H1 (cell line): ENCODE measurements at places on chromosomes 2 and 18. TPM values are rescaled to one million over a fixed set of nuclear protein-coding genes. Genes with fewer than 3 reads are reported as not detected.

The SPP2 gene
- not detected in 2 replicates for total RNA-seq

The IL1RN gene
- total RNA-seq = not detected in 2 replicates

The LRP1B gene
- total RNA-seq = 0.04 TPM in 1 of 2 replicates, not detected in the other

The SOCS6 gene
- 20.7 and 22.9 TPM in 2 replicates for total RNA-seq

The CXCR2 gene
- 0.63 and 1.6 TPM in 2 replicates for total RNA-seq

The RHOB gene
- 9.5 and 13.5 TPM in 2 replicates for total RNA-seq

The MRPS5 gene
- total RNA-seq = 52.8 and 53.0 TPM in 2 replicates

The SP140 gene
- 1.3 and 1.7 TPM in 2 replicates for total RNA-seq

The ESPNL gene
- 1.3 and 1.8 TPM in 2 replicates for total RNA-seq

The FAM110C gene
- 13.2 and 15.4 TPM in 2 replicates for total RNA-seq

The RBM44 gene
- total RNA-seq = 0.21 and 0.43 TPM in 2 replicates

The LIMS2 gene
- total RNA-seq = 4.8 and 4.9 TPM in 2 replicates

The BARD1 gene
- 29.8 and 32.3 TPM in 2 replicates for total RNA-seq

The ACMSD gene
- total RNA-seq = not detected in 2 replicates

The TANC1 gene
- total RNA-seq = 7.6 and 7.8 TPM in 2 replicates

The TUBA3E gene
- not detected in 2 replicates for total RNA-seq

The AGXT gene
- not detected in 2 replicates for total RNA-seq

The PRSS56 gene
- total RNA-seq = not detected in 2 replicates

The COLEC12 gene
- total RNA-seq = 2.2 and 2.3 TPM in 2 replicates

The NOSTRIN gene
- not detected in 2 replicates for total RNA-seq

The SULT1C4 gene
- 2.1 and 2.9 TPM in 2 replicates for total RNA-seq

The LRRTM1 gene
- 1.1 and 1.4 TPM in 2 replicates for total RNA-seq

The GKN2 gene
- total RNA-seq = not detected in 2 replicates

The NDC80 gene
- total RNA-seq = 40.3 and 45.0 TPM in 2 replicates

The RTP5 gene
- not detected in 2 replicates for total RNA-seq

The SLC4A5 gene
- 0.52 and 0.86 TPM in 2 replicates for total RNA-seq

The TNS1 gene
- 4.8 and 5.1 TPM in 2 replicates for total RNA-seq

The OTX1 gene
- total RNA-seq = 3.3 and 3.8 TPM in 2 replicates

The CCDC121 gene
- 1.5 and 2.0 TPM in 2 replicates for total RNA-seq

The ARHGAP25 gene
- total RNA-seq = 0.42 and 1.2 TPM in 2 replicates

The TIMM21 gene
- total RNA-seq = 43.8 and 46.3 TPM in 2 replicates

The COL4A4 gene
- 0.67 and 1.7 TPM in 2 replicates for total RNA-seq

The PARD6G gene
- 17.9 and 18.8 TPM in 2 replicates for total RNA-seq

The SERPINB3 gene
- 0.17 TPM in 1 of 2 replicates, not detected in the other for total RNA-seq

The GPR35 gene
- 0.29 TPM in 1 of 2 replicates, not detected in the other for total RNA-seq

The CYP27A1 gene
- total RNA-seq = 3.9 and 5.4 TPM in 2 replicates

The CPLX4 gene
- total RNA-seq = not detected in 2 replicates

The G6PC2 gene
- not detected in 2 replicates for total RNA-seq

The LRP2 gene
- total RNA-seq = 2.4 and 2.9 TPM in 2 replicates

The ORMDL1 gene
- total RNA-seq = 51.6 and 58.1 TPM in 2 replicates

The FEV gene
- total RNA-seq = not detected in 2 replicates

The GPBAR1 gene
- 0.32 and 0.63 TPM in 2 replicates for total RNA-seq

The HOXD3 gene
- not detected in 2 replicates for total RNA-seq

The SH2D6 gene
- total RNA-seq = 1.3 TPM in 1 of 2 replicates, not detected in the other

The CIB4 gene
- total RNA-seq = not detected in 2 replicates

The SERPINB13 gene
- total RNA-seq = not detected in 2 replicates

The MATN3 gene
- total RNA-seq = 9.7 and 9.9 TPM in 2 replicates

The ABCG8 gene
- total RNA-seq = not detected in 2 replicates

The FOXD4L1 gene
- not detected in 2 replicates for total RNA-seq

The GCG gene
- not detected in 2 replicates for total RNA-seq

The PRADC1 gene
- 7.5 and 8.9 TPM in 2 replicates for total RNA-seq

The TSHZ1 gene
- 0.25 and 0.32 TPM in 2 replicates for total RNA-seq

The KCNJ13 gene
- total RNA-seq = not detected in 2 replicates

The DOK6 gene
- 0.50 and 0.75 TPM in 2 replicates for total RNA-seq

The CXCR4 gene
- total RNA-seq = 1.3 and 1.8 TPM in 2 replicates

The PROKR1 gene
- total RNA-seq = 3.9 and 4.0 TPM in 2 replicates

The LINC00305 gene
- not detected in 2 replicates for total RNA-seq
